AG09309 (cell line): ENCODE measurements at places on chromosomes 7 and 10.

GRCh38 chr10:5945561-5946418 is 31.6 kb downstream of the IL15RA start:
- peak; percentile 95 for DNase-seq

DNA sequence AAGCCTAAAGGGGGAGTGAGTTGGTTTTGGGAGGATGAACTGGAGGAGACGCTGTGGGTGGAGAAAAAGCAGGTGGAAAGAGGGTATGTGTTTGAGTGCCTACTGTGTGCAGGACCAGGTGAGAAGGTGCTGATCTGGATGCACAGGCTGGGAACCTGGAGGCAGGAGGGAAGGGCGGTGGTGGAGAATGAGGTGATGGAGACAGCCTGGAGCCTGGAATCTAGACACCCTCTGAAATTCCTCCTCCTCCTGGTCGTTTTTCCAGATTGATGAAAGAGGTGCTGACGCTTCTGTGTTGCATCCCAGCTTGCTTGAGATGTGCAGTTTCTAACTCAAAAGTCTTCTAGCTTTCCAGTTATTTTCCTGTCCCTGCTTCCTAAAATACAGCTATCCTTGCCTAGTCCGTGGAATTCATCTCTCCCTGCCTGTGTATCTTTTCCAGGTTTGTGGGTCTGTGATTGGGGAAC is 67.5 kb downstream of the LRMDA start:
- no peak for DNase-seq

- no peak for DNase-seq
Measured at GRCh38 chr10:85649461-85649860, 717.1 kb downstream of the GRID1 start.

GRCh38 chr7:30479202-30480120 is 877 bp upstream of the NOD1 start:
- DNase-seq: no peak

GRCh38 chr10:71015674-71016073 is 127.3 kb upstream of the PCBD1 start:
- DNase-seq: no peak

GRCh38 chr7:129401228-129401966 is 32.8 kb upstream of the STRIP2 start:
- DNase-seq: no peak
